ENCODE measurements at places on chromosomes 12 and 14.

DNA sequence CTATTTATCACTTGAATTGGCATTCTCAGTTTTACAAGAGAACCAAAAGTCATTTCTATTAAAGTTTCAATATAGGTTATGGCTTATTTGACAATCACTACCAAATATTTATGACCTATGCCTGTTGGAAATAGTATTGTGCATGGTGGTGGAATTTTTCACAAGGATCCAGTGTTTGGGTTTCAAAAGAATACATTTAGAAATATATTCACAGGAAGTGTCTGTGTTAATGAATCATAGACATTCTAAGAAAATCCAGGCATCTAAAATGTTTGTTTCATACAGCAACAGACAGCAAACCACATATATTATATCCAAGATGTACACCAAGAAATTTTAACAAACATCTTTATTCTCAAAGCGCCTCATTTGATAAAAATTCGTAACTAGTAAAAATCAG lies 92.7 kb downstream of the MED13L start:
- no peak for DNase-seq

DNA sequence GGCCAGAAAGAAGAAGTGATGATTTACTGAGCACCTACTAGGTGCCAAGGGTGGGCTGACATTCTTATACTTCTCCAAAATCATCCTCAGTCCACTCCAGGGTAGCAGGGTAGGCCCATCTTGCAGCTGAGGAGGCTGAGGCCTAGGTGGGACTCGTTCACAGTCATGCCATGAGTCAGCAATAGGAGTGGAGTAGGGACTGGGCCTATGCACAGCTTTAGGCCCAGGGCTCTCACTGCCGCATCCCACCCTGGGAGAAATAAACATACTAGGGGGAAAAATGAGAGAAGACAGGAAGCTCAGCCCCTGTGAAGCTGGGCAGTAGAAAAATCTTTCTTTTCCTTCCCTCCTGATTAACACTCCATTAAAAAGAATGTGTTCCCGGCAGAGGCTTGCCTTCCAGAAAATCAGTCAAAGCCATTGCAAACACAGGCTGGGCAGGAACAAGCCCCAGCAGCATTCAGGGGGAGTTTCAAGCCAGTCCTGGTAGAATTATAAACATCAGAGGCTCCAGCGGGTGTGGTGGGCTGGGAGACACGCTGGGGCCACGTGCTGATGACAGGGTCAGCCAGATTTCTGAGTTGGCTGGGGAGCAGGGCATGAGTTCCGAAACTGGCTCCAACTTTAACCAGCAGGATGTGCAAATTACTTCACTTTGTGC lies 1.8 kb downstream of the HSPB8 start:
- DNase-seq: no peak

DNA sequence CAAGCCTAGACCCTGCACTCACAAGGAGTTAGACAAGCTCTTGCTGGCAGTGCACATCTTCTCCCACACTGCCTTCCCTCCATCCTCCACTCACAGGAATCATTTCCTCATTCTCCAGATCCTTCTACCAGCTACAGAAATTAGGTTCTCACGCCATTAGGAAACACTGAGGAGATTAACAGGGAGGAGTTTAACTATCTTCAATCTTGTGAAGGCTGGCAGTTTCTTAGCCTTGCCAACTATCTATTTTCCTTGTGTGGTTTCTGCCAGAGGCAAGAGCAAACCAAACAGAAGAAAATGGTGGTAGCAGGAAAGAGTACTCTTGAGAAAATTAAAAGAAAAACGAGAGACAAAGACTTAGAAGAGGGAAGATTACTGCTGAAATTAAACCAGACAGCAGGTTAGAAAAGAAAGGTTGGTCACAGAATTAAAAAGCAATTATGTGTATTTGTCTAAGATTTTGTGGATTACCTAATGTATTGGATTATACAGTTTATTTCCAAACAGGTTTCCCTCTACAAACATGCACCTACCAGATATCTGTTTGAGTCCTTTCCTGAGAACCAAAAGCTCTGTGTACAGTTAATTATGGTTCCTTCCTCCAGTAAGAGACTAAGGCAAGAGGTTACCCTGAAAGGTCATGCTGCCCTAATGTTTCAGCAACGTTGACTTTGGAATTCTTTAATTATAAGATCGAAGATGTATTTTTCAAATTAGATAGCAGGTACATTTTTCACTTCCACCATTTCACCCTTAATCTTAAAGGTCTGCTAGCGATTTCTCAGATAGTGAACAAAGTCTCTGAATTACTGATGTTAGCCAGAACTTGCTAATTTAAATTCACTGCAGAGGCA lies 5.0 kb downstream of the RERG start:
- no peak for DNase-seq

DNA sequence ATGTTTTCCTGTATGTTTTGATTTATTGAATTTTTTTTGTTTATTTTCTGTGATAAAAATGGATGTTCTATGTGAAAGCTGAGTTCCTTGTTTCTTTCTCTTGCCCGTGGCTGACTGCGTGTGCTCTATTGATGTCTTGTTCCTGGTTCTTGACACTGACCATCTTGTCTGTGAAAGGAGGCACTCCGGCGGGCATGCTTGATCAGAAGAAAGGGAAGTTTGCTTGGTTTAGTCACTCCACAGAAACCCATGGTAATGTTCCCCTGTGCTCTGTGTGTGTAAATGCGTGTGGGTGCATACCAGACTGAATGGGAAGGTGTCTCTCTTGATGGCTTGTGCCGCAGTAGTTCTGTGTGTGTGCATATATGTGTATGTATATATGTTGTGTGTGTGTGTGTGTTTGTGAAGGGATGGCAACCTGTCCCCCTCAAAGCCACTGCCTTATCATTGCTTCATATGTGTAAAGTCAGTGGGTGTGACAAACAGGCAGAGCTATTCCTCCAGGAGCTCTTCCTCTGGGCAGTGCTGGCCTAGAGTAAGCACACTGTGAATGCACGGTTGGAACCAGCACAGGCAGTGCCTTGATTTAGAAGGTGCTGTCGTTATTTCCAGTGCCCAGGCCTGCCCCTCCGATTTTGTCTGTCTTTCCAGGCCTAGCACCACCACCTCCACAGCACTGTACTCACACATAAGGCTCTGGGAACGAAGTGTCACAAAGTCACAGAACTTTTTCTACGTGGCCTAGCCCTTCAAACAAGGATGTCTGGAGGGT lies 247.3 kb upstream of the FKBP4 start:
- DNase-seq: no peak

- DNase-seq: no peak
Measured at GRCh38 chr14:55611859-55612258, 31.9 kb downstream of the KTN1 start.

DNA sequence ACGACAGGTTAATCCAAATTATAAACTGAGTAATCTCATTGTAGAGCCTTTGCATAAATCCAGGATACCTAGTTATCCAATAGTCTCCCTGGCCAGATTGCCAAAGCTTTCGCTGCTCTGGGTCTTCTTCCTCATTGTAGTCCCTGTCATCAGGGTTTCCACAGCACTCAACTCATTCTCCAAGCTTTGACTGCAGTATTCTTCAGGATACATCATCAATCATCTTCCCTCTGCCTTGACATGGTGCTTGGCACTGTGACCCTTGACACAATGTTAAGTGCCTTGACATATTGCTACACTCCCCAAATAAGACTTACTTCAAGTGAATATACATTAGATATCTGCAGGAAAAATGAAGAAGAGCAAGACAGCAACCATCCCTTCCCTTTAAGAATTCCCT lies 60.1 kb upstream of the RESF1 start:
- DNase-seq: no peak

- DNase-seq: no peak
Measured at GRCh38 chr12:104750061-104750460, 208.0 kb downstream of the SLC41A2 start.
